ENCODE measurements at places on chromosomes 16 and 17. TPM values are rescaled to one million over a fixed set of nuclear protein-coding genes. Genes with fewer than 3 reads are reported as not detected.
A peak's percentile ranks its signal among the peaks of the same experiment; 100 is the strongest.

GRCh38 chr17:67018471-67019434 is 25.6 kb upstream of the CACNG1 start:
- no peak for DNase-seq

KRTAP9-3 gene
- total RNA-seq: not detected

TBC1D3 gene
- not detected for total RNA-seq

GRCh38 chr17:73510981-73511718 is 133.1 kb downstream of the SDK2 start:
- no peak for DNase-seq

DNA sequence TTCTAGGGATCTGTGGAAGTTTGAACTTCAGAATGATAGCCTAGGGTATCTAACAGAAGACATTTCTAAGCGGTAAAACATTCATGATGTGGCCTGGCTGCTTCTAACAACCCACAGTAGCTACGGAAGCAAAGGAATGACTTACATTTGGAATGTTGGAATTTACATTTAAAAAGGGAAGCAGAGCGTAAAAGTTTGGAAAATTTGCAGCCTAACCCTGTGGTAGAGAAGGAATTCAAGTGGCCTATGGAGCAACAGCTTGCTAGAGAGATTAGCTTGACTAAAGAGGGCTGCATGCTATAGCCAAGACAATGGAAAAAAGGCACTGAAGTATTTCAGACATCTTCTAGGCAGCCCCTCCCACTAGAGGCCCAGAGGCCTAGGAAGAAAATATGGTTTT is 50.1 kb downstream of the HNF1B start:
- no peak for DNase-seq

DNA sequence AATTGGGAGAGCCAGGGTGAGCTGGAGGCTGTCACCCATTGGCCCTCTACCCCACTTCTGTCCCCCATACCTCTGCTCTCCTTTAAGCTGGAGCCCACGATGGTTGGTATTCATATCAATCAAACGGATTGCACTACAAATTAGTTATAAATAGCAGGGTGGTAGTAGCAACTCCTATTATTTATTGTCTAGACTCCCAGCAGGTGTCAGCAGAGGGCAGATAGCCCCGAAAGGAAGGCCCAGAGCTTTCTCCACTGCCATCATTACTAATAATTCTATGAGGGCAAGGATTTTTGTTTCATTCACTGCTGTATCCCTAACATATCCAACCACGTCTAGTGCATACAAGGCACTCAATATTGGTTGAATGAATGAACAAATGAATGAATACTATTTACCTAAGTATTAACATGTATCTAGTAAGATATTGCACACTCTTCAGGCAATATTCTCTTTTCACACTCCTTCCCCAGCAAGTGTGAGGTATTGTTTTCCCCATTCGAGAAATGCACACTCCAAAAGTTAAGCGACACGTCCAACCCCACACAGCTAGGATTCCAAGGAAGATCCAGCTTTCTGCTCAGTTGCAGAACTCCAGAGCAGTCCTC is 6.3 kb downstream of the C17orf50 start:
- peak; percentile 43 for DNase-seq

DNA sequence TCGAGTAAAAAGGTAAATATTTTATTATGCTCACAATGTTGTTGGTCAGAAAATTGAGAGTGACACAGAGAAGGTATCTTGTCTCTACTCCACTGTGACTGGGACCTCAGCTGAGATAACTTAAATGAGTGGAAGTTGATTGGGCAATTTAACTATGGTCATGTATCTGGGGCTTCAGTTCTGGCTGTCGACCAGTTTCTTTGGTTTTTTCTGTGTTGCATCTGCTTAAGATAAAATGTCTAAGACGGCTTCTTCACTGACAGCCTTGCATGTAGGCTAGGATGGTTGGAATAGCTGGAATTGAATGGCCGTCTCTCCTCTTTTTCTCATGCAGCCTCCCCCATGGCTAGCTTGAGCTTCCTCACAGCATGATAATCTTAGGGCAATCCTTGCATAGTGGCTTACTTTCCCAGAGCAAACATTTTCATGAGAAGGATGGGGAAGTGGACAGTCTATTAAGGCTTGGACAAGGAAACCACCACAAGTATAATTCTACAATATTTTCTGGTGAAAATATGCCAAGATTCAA is 433.7 kb downstream of the KIF2B start:
- no peak for DNase-seq

- no peak for DNase-seq
These were observed 46.2 kb upstream of the CRYM start for GRCh38 chr16:21324267-21324666.

- peak; percentile 99 for DNase-seq
These were observed 313.2 kb upstream of the KCNJ16 start for GRCh38 chr17:69761767-69762321.

DNA sequence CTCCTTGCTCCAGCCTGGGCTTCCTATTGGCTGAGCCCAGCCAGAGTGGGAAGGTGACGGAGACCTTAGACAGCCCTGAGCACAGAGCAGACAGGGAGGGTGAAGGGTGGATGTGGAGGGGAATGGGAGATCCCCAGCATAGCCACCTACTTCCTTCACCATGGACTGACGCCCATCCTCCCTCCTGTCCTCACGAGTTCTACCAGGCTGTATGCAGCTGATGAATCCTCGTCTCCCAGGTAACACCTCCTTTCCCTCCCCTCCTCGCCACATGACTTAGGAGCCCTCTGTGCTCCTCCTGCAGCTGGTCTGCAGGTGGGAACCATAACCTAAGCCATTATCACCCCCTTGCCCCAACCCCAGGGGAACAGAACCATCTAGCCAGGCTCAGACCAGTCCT is 9.0 kb upstream of the CRHR1 start:
- no peak for DNase-seq

GCGR gene
- not detected for total RNA-seq

GRCh38 chr17:55601874-55602364 is 90.7 kb upstream of the SMIM36 start:
- DNase-seq: peak; percentile 61

DNA sequence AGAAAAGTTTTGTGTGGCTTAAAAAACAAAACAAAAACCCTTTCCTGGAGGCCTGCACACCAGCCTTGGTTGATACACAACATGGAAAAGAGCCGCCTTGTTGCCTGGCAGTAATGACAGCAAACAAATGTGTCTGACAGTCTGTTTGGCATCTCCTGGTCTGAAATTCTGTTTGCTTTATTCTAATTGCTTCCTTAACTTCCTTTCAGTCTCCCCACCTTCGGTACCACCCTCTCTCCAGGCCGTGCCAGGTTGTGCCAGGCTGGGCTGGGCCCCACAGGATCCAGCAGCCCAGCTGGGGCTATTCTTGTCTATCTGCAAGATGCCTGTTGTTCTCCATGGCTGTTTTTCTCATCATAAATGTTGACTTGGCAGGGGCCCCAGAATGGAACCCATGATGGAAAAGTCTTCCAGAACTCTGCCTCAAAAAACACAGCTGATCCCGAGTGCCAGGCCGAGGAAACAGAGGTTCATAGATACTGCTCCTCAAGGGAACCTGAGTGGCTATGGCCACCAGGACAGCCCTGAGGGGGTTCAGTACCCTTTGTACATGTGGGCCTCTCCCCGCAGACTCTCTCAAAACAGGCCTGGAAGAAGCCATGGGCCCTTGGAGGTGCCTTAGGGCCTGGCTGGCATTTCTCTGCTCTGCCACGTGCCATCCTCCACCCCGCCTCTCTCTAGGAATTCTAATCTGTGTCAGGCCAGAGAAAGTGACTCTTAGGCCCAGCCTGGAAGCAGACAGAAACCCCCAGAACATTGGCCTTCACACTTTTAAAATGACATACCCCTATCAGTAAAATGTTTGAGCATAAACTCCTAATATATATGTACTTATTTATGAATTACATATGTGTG is 50.5 kb downstream of the YPEL2 start:
- DNase-seq: no peak

DNA sequence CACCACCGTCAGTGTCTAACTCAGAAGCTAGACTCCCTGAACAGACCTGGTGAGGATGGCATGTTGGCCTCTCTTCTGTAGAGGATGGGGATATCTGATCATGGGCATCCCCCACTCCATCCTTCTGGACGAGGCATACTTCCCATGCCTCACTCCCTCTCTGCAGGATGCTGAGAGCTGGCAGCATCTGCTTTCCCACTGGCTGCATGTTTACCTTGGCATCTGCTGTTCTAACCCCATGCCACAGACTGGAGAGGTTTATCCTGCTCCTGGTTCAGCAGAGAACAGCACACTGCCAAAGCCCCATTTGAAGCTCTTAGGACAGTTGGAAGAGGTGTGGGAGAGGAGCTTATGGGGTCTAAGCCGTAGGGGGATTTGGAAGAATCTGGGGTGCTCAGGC is 46.0 kb downstream of the YPEL2 start:
- peak; percentile 49 for DNase-seq

DOC2A gene
- not detected for total RNA-seq

TMEM220 gene
- 1.1 TPM for total RNA-seq

DNA sequence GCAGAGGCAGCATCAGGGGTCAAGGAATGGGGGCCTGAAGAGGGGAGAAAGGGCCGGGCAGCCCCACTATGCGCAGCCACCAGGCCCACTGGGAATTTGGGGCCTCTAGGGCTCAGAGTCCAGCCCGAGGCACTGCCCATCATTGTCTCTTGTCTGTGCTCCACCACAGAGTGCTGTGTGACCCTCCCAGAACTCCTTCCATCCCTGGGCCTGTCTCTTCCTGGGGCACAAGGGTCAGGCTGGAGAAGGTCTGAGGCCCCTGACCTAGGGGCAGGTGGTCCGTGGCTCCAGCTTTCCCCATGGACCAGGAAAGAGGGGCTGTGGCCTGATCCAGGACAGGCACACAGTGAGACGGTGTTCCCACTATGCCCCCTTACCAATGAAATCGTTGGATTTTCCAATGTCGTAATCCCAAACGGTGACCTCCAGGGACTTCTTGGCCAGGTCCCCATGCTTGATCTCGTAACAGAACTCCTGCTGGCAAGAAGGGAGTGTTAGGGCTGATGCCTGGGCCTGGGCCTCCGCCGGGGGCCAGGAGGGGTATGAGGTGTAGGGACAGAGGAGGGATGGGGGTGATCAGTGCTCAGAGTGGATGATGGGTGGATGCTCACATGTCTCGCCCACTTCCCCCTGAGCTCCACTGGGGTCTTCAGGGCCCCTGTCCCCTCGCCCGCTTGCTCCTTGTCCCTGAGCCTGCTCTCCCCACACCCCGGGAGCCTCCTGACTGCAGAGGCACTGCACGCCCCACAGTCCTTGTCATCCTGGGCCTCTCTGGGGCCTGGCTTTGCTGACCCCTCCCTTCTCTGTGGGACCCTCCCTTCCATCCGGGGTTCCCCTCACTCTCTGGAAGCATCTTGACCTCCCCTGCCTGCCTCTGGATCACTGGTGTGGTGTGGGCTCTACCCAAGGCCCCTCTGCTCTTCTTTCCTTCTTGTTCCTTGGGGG is 10.7 kb downstream of the SCGB1C2 start:
- no peak for DNase-seq

DNA sequence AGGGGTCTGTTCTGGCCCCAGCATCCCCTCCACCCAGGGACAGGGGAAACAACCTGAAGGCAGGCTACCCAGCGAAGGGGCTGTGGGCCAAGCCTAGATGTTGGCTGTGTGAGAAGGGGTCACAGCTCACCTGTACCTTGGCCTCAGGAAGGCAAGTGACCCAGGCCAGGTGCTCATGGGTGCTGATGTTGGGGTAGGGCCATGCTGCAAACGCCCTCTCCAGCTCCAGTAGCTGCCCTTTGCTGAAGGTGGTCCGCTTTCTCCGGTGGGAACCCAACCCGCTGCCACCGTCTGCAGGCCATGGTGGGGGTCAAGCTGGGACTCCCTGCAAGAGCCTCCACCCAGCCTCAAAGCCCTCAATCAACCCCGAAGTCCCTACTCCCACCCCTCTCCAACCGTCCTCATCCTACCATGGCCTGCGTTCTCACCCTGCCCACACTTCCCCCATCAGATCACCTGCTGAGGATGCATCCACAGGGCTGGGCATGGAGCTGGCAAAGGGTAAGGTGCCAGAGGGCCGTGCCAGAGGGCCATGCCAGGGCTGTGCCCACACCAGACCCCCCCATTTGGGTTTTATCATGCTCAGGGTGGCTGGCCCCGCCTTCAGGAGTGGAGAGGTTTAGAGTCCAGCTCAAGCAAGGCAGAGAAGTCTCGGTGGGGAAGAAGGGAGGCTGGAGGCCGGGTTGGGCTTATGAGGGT is at the start of gene SEBOX:
SEBOX (minus strand) TSS at position 535 of the 699 bp plus-strand sequence; CDS start at position 487, 48 bp downstream.
- DNase-seq: no peak

GRCh38 chr17:44522883-44523671 is 19.9 kb upstream of the GPATCH8 start:
- peak; percentile 61 for DNase-seq

MMD gene
- total RNA-seq: 7.0 TPM

DNA sequence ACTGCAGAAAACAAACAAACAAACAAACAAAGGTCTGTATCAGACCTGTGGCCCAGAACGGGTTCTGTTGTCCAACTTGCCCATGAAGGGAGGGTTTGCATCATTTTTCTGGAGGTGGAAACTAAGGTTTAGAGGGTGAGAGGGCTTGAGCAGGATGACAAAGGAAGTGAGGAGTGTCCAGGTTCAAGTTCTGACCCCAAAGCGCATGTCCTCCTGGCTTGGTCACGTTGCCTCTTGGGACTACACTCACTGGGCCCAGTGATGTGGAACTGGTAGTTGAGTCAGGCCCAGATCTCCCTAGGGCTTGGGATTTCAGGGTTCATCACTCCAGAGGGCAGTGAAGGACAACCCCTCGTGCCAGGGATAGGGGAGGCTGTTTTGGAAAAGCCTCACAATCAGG is 1.8 kb downstream of the SREBF1 start:
- no peak for DNase-seq
